ENCODE measurements at places on chromosomes 1 and 21. TPM values are rescaled to one million over a fixed set of nuclear protein-coding genes. Genes with fewer than 3 reads are reported as not detected.

TAL1 gene
- total RNA-seq, result not detected

OR2L2 gene
- 0.42 TPM for total RNA-seq

PARS2 gene
- 3.2 TPM for total RNA-seq

PCP4 gene
- total RNA-seq, result not detected

MRPL39 gene
- total RNA-seq, result 21.8 TPM

S100A8 gene
- not detected for total RNA-seq

TPTE gene
- total RNA-seq, result not detected

PACC1 gene
- total RNA-seq, result 15.5 TPM

KLHDC9 gene
- 0.60 TPM for total RNA-seq

KCND3 gene
- not detected for total RNA-seq

ZBTB8B gene
- total RNA-seq, result not detected

DCDC2B gene
- 0.22 TPM for total RNA-seq

RNF186 gene
- total RNA-seq, result not detected

LCE1D gene
- not detected for total RNA-seq

REG4 gene
- total RNA-seq, result 18.1 TPM

GUCA2A gene
- total RNA-seq, result not detected

EIF2D gene
- total RNA-seq, result 62.4 TPM

SERPINC1 gene
- not detected for total RNA-seq

TRMT1L gene
- 20.9 TPM for total RNA-seq

JMJD4 gene
- 37.9 TPM for total RNA-seq

CORT gene
- total RNA-seq, result 0.44 TPM

TRIM45 gene
- total RNA-seq, result 0.14 TPM

LCE1B gene
- not detected for total RNA-seq

KCNA3 gene
- total RNA-seq, result 74.7 TPM

FASLG gene
- not detected for total RNA-seq

CHRM3 gene
- total RNA-seq, result 0.22 TPM

KCNJ9 gene
- total RNA-seq, result not detected

CYP4X1 gene
- not detected for total RNA-seq

CGN gene
- 2.6 TPM for total RNA-seq

LIN28A gene
- total RNA-seq, result not detected

FAM110D gene
- total RNA-seq, result not detected

TTC39A gene
- total RNA-seq, result not detected

CTSS gene
- total RNA-seq, result 69.3 TPM

FCRL5 gene
- 1.2 TPM for total RNA-seq

FAM163A gene
- not detected for total RNA-seq

MXRA8 gene
- total RNA-seq, result 7.7 TPM

CAPN2 gene
- total RNA-seq, result 70.0 TPM

KCNE1 gene
- total RNA-seq, result 0.19 TPM

AGMAT gene
- 11.0 TPM for total RNA-seq

ANGPTL1 gene
- total RNA-seq, result not detected

CFHR1 gene
- not detected for total RNA-seq

LCE2A gene
- not detected for total RNA-seq

RHEX gene
- 0.52 TPM for total RNA-seq

LAMC2 gene
- not detected for total RNA-seq

TMEM69 gene
- total RNA-seq, result 23.9 TPM

KIF21B gene
- total RNA-seq, result 95.3 TPM

CNIH3 gene
- total RNA-seq, result 3.6 TPM

PADI2 gene
- not detected for total RNA-seq

TAS1R1 gene
- total RNA-seq, result not detected

CRABP2 gene
- total RNA-seq, result 0.44 TPM

C1orf185 gene
- total RNA-seq, result not detected

GORAB gene
- 31.3 TPM for total RNA-seq

KCNA2 gene
- total RNA-seq, result 0.23 TPM

Measured in naive thymus-derived CD8-positive, alpha-beta T cell (primary cell).